ENCODE measurements at places on chromosomes 11 and 22.

DNA sequence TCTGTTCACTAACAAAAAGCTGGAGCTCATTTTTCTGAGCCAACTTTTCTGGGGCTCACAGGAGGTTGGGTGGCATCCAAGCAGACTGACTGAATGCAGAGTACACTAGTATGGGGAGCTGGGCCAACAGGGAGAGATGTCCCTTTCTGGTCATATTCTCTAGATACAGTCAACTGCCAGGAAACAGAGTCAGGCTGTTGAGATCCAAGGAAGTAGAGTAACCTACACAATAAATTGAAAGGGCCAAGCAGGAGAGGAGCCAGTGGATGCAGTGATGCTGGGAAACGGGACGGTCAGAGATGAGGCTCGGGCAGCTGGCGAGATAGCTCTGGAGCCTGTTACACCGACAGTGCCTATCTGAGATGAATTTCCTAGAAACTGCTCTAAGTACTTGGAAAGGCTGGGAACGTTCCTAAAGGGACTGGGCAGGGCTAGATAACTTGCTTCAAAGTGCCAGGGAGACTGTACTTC, 71.1 kb downstream of the LARGE2 start:
- DNase-seq, result no peak

- no peak for DNase-seq
Observed at GRCh38 chr22:27747396-27748221, 53.9 kb downstream of the MN1 start.

- no peak for DNase-seq
Observed at GRCh38 chr11:3051196-3052108, 5.8 kb downstream of the CARS1 start.

DNA sequence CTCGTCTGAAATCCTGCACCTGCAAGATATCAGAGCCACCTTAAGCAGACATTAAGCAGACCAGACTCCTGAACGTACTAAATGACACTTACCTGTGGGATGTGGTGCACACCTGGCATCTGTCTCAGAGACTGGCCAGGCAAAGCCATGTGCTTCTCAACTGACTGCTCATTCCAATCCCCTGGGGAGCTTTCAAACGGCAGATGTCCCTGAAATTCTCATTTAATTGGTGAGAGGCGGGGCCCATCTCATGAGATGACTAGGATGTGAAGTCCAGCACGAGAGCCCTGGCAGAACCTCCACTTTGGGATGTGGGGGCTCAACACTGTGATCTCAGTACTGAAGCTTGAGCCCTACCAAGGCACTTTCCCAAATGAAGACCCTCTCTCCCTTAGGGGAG, 84.9 kb upstream of the HMGXB4 start:
- DNase-seq, result no peak

GRCh38 chr11:102114032-102114431, 3.8 kb downstream of the YAP1 start:
- DNase-seq, result no peak

- no peak for DNase-seq
Observed at GRCh38 chr11:123083623-123084029, 21.7 kb upstream of the HSPA8 start.

DNA sequence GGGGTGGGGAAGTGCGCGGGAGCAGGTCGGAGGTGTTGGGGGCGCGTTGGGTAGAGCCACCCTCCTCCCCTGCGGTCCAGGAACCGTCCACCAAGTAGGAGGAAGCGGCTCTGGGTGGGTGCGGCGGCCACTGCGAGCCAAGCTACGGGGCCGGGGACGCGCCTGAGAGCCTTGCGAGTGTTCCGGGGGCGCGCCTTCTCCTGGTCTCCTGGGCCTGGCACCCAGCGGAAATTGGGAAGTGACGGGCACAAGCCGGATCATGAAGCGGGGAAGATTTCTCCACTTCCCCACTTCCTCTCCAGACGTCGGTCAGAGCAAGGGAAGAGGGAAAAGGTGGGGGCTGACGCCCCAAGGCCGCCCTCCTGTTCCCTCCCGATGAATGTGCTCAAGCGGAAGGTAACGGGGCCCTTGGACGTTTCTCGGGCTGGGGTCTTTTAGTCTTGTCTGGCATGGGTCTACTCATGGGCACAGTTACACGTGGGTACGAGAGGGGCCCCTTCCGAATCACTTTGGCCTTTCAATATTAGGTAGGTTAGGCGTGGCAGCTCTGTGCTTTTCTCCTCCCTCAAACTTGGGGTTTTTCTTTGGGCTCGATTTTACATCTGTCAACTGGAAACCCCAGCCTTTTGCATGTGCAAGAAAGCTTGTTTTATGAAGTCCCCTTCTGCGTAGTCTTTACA, 865 bp downstream of the RBM14 start:
- DNase-seq, result no peak

DNA sequence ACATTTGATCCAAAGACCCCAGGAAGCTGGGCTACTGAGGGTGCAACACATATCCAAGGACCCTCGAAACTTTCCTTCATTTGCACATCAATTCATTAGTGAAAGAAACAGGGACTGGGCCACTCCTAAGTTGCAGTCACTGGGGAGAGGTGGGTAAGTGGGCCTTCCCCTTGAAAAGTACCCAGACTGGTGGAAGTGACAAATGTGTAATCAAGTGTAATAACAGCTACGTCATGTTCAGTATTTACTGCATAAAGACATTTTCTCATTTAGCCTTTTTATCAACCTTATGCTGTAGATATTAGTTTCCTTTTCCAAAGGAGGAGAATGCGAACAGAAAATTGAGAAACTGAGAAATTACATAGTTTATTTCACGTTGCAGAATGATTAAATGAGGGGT, 101.9 kb upstream of the OLFML1 start:
- no peak for DNase-seq

- no peak for DNase-seq
Observed at GRCh38 chr11:126646701-126647557, 291.4 kb downstream of the ST3GAL4 start.

GRCh38 chr11:67449116-67449844, 3.2 kb downstream of the GPR152 start:
- DNase-seq, result no peak

GRCh38 chr22:25110596-25110845, 89.1 kb upstream of the CRYBB3 start:
- DNase-seq, result no peak

DNA sequence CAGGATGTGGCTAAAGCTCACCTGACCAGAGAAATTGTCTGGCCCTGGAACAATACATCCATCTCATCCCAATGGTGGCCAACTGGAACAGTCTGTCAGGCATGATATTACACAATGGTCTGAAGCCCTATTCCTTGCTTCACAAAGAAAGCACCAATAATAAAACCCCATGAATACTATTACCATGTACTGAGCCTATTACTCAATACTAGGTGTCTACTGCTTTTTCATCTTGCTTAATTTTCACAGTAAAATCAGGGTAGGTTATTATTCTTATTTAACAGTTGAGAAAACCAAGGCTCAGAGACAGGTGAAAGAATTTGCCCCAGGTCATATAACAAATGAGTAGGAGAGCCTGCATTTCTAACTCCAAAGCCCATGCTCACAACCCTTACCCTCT, 68.9 kb upstream of the CAPRIN1 start:
- DNase-seq, result no peak

GRCh38 chr11:64358907-64359711, at the start of gene RPS6KA4:
TSS of gene RPS6KA4 (plus strand) at chr11:64359162. CDS start at chr11:64359236, 74 bp downstream.
- peak; percentile 44 for DNase-seq

DNA sequence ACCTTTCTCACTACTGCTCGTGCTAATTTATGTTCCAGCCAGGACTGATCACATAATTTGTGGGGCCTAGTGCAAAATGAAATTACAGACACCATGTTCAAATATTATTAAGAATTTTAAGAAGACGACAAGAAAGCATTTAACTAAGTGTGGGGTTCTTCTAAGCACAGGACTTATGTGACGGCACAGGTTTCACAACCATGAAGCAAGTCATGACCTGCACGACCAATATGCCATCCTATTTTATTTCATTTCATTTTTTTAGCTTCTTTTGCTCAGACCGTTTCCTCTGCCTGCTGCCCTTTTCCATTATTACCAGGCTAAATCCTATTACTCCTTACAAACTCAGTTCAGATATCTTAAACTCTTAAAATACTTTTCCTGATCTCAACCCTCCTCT, 462.5 kb downstream of the AASDHPPT start:
- DNase-seq, result no peak

- DNase-seq, result no peak
Observed at GRCh38 chr11:128695539-128696221, 1.8 kb downstream of the FLI1 start.

GRCh38 chr11:33377412-33378370, 120.5 kb downstream of the HIPK3 start:
- DNase-seq, result no peak

DNA sequence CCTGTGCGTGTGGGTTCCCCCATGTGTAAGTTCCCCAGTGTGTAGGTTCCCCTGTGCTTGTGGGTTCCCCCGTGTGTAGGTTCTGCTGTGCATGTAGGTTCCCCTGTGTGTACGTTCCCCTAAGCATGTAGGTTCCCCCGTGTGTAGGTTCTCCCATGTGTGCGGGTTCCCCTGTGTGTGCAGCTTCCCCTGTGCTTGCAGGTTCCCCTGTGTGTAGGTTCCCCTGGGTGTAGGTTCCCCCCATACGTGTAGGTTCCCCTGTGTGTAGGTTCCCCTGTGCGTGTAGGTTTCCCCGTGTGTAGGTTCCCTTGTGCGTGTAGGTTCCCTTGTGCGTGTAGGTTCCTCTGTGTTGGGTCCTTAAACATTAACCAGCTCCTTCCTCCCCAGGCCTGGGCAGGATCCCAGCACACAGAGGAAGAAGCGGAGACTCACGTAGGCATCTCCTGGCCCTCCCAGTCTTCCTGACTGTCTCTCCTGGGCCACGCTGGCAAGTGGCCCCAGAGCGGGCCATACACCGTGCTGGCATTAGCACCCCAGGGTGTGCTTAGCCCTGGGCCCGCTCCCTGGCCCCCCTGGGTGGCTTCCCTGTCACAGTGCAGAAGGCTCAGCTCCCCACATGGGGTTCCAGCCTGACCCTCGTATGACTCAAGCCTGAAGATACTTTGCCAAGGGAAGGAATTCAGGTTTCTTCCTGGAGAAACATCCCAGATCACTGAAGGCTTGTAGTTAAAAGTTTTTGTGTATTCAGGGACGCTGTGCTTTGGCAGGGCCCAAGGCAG, 2.8 kb upstream of the GRAMD4 start:
- no peak for DNase-seq

DNA sequence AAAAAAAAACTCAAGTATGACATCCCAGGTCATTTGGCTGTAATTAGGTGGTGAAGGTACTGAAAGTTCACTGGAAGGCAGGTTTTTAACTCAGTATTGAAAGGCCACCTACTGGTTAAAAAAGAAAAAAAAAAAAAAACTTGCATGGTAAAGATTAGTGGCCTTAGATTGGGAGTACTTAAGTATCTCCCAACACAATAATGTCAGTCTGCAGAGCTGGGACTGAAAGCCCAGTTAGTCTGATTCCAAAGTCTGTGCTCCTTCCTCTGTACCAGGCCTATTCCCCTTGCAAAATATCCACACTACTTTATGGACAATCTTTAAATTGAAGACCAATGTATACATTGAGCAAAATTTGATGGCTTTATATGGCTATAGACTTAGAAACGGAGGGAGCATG, 85.5 kb downstream of the NOX4 start:
- DNase-seq, result no peak

DNA sequence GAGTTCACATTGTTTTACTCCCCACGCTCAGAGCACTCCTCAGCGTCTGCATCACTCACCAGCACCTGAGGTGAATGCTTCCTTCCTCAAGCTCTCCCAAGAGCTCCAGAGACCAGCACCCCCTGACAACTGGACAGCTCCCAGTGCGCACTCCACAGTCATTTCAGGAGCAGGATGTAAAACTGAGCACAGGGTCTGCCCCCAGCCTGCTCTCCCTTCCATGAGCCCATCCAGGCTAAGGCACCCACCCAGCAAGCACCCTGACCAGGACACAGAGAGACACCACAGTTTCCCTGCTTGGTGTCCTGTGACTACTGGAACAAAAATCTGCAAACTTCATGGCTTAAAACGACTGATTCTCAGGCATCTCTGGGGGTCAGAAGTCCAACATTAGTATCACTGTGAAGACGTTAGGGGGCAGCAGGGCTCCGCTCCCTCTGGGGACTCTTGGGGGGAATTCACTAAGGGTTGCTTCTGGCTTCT, 3.3 kb downstream of the SCGB1D2 start:
- DNase-seq, result no peak

DNA sequence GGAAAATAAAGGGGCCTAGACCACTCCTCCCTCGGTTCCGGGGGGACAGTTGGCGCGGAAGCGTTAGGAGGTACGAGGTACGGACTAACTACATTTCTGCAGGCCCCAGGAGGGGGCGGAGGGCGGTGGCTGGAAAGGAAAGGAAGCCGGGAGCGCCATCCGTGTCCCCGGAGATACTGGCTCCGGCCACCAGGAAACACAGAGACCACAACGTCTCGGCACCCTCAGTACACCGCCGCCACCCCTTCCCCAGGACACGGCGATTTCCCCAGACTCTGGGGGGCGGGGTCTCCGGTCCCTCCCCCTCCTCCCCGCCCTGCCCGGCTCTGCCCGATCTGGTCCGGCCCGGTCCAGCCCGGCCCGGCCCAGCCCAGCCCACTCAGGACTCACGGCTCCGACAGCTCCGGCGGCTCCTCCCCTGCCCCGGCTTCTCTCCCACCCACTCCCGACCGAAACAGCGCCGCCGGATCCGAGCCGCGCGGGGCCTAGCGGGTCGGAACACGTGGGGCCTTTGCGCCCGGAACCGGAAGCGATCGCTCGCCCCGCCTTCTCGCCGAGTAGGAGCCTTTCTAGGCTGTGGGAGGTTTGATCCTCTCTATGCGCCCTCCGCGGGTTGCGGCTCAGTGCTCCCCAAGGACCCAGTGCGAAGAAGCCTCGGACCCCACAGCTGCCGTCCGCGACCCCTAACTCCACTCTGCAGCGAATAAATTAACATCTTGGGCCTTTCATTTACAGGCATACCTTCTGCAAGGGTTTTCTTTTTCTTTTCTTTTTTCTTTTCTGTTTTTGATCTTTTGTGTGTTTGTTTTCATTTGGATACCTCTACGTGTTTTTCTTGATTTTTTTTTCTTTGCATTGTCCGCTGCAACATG, at the start of gene ZNF202:
Gene ZNF202 (minus strand): TSS at position 502 of the 872 bp plus-strand sequence. CDS start 10,772 bp downstream, outside the sequence.
- peak; percentile 86 for DNase-seq

- DNase-seq, result no peak
Observed at GRCh38 chr11:74680703-74681531, 50.3 kb downstream of the CHRDL2 start.

DNA sequence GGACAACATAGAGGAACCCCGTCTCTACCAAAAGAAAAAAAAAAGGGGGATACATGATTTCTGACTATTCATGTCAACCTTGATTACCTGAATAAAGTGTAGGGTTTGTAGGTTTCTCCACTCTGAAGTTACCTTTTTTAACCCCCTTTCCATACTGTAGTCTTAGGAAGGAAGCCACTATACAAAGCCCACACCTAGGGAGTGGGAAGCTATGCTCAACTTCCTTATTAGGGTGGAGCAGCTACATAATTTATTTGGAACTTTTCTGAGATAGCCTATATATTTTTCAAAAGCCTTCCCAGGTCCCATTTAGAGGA, 582 bp upstream of the ATP6V1E1 start:
- no peak for DNase-seq

- no peak for DNase-seq
Observed at GRCh38 chr11:116427337-116427902, 345.4 kb downstream of the BUD13 start.

Measured in stimulated activated CD8-positive, alpha-beta memory T cell treated with anti-CD3 and anti-CD28 coated beads, Interleukin-2, amount 100 ng/mL, for 48 hours (primary cell).